ENCODE measurements at places on chromosomes 2 and 18.

GRCh38 chr2:208415897-208416296 is 9.3 kb downstream of the PTH2R start:
- no peak for DNase-seq

DNA sequence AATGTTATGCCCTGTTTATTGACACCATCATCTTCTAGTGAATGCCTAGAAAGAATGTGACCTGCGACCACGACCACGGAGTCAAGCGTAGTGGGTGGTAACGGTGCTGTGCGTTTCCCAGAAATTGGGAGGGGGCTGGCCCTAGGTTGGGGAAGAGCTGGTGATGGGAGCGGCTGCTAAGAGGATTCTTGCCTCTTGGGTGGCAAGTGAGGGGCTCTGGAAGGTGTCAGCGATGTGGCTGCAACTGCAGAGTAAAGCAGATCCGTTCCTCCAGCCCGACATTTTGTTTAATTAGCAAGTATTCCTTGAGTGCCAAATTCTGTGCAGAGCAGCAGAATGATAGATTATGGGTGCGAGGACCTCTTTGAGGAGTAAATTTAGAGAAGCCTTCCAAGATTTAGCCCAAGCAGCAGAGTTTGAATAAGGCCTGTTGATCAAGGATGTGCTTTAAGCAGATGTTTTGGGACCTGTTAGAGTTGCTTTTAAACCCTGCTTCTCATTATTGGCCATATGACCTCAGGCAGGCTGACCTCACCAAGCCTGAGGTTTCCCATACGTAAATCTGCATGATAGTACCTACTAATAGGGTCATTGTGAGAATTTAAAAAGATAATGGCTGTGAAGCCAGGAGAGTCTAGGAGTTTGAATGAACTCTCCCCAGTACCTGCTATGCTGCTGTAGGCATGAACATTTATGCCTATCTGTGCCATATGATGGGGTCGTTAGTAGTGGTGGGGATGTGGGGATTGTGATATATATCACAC is 287.7 kb downstream of the PTGR3 start:
- DNase-seq: no peak

DNA sequence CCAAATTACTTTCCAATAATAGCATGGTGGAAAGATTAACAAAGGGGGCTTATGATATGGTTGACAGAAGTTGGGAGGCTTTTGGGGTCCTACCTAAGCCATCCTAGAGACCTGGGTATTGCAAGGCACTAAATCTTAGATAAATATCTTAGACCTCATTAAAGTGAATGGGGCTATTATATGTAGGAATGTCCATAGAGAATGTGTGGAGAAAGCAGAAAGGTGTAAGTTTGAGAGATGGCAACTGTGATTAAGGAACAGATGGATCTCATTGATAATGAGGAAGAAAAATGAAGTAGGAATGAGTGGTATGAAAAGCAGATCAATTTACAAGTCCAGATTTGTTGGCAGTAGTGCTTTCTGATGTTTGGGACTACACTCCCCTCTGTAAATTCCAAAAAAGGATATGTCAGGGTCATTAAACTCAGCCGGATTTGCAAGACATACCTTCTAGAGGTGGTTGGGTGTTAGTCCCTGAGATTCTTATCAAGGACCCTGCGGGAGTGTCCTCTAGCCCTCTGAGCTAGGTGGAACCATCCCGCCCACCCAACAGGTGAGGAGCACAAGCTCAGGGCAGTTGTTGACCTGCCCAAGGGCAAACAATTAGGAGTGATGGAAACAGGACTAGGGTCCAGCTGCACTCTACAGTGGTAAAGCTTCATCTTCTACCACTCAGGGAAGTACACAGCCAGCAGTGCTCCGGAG is 12.1 kb downstream of the TCF7L1 start:
- DNase-seq: no peak

DNA sequence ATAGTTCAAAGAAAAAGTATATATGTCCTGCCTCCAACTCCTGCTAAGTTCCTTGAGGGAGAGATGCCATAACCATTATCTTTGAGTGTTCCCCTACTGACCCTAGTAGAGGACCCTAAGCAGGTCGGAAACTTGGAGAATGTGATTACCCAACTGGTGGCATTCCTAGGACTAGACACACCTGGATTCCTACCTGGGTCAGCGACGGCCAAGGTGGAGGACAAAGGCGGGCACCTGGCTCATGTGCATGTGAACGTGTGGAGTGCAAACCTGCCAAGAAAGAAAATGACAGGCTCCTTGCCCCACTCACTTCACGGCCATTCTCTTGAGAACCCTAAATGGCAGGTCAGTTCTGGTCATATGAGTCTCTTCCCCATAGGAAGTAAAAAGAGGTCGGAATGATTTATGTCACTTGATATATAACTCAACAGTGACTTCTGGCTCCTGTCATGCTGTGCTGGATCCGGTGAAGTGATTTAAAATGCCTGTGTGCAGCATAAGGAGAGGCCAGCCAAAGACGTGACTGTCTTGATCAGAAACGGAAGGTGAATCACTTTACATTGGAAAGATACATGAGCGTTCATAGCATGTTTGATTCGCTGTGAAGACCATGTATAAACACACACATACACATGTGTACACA is 371.6 kb downstream of the EIPR1 start:
- DNase-seq: no peak

DNA sequence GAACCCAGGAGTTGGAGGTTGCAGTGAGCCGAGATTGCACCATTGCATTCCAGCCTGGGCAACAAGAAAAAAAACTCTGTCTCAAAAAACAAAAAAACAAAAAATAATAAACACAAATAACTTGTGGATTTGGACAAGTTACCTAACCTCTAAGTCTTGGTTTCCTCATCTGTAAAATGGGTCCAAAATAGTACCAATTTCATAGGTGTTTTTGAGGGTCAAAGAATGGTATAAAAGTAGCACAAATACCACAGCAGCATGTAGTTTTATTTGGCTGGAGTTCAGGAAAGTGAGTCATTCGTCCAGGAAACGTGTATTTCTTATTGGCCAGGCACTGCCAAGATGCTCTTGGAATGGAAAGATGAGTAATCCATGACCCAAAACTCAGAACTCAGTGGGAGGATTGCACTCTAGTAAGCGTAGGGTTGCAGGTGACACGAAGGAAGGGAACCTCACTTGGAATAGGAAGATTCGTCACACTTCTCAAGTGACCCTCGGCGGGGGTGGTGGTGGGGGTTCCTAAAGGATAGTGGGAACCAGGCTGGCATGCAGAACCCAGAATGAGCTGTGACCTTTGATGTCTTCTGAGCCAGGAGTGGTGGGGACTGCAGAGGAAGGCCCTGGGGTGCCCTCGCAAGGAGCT is 24.4 kb downstream of the GRHL1 start:
- no peak for DNase-seq

- no peak for DNase-seq
Measured at GRCh38 chr18:37443325-37444055, 122.1 kb downstream of the CELF4 start.

DNA sequence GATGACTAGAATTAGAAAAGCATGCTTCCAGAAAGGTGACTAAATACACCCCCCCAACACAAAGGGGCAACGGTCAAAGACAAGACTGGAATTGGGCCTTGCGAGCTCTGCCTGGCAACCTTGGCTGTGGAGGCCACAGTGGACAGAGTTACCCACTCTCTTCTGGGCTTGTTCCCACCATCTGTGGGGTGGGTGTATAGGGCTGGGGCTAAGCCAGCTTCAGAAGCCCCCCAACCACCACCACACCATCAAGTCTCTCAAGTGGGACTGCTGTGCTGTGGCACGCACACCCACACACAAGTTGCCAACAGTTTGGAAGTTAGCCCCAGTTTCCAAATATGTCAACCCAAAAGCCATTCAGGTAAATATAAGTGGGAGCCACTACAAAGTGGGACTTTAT is 7.8 kb downstream of the NFE2L2 start:
- no peak for DNase-seq

DNA sequence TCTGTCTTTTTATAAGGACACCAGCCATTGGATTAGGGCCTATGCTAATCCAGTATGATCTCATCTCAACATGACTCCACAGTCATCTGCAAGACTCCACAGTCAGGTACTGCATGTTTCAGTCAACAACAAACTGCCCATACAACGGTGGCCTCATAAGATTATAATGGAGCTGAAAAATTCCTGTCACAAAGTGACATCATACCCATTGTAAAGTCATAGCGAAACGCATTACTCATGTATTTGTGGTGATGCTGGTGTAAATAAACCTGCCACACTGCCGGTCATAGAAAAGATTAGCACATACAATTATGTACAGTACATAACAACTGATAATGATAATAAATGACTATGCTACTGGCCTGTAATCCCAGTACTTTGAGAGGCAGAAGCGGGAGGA is 102.2 kb downstream of the TEX51 start:
- DNase-seq: no peak

Data from activated naive CD4-positive, alpha-beta T cell (primary cell).